GM23338 (cell line): ENCODE measurements at places on chromosomes 11 and 22.

DNA sequence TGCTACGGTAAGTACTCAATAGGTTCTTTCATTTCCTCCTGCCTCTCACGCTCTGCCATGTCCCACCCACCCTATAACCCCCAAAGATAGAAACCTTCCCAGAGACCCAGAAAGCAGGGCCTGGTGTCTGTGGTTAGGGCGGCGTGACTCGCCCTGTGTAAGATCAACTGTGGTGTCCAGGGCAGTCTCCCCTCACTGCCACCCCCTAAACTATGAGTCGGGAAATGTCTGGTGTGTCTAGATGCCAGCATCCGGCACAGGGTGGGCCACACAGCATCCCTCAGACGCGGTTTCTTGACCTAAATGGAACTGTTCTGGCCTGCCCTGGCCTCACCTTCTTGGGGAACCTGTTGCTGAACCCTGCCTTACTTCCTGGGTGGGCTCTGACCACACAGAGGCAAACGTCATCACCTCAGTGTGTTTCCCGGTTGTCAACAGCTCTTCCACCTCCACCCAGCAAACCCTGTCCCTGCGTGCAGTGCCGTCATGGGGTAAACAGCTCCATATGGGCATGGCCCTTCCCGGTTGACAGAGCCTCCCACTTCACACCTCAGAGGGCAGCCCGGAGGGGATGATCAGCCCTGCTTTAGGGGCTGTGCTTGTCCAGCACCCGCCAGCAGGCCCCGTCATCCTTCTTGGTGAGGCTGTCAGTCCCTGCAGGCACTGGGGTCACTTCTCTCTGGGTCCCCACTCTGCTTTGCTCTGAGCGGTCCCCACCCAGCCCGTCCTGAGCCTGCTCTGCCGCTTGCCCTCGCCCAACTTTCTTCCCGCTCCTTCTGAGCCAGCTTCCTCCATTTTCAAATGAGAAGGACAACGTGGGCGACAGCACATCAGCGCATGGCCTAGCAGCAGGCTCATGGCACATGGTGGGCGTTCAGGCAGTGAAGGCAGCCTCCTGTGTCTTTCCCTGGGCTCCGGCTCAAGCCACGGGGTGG lies 6.0 kb downstream of the WNT11 start:
- no peak for DNase-seq

DNA sequence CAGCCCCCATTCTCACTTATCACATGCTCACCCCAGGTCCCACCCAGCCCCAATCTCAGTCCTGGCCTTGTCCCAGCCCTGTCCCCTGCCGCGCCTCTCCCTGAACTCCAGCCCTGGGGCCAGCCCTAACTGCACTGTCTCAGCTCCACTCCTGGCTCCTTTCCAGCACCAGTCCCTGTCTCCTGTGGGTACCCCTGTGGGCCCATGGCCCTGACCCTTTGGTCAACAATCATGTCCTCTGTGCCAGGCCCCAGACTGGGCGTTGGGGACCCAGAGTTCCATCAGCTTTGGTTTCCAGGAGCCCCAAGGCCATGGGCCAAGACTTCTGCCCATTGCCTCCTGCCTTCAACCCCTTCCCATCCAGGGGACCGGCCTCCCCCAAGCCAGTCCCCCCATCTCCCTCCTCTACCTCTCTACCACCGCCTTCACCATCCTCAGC lies 757 bp downstream of the SPI1 start:
- no peak for DNase-seq

GRCh38 chr11:114472661-114473060 lies 33.4 kb downstream of the REXO2 start:
- DNase-seq: no peak

DNA sequence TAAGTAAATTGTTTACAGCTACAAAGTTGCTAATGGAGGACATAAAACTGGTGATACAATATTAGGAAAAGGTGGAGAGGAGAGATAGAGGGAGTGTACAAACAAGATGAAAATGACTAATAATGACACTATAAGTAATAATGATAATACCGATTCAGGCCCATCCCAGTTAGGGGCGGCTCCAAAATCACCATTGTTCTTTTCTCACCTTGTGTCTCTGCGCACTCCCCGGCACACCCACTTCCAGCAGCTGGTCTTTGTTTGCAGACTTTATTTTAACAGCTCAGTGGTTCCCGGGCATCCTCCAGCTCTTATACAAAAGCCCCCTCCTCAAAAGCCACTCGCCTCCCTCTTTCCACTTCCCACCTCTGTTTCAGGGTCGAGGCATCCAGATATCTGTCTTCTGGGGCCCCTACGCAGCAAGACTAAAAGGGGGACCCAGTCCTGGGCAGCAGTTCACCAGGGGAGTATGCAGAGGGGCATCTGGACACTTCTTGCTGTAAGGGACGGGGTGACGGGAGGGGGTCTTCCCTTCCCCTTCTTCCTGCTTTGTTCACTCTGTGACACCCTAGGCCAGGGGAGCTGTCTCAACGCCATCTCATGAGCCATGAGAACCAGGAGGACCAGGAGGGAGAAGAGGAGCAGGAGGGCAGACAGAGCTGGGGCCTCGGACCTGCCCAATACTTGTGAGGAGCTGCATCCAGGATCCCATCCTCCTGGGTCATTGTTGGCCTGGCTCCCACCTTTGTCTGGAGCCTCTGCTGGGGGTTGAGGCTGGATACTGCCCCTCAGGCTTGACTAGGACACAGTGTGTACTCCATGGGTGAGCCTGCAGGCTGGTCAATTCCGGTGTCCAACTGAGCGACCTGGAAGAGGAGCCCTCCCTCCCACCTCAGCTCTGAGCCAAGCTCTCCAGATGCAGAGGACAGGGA lies 2.7 kb downstream of the APOL2 start:
- DNase-seq: no peak

DNA sequence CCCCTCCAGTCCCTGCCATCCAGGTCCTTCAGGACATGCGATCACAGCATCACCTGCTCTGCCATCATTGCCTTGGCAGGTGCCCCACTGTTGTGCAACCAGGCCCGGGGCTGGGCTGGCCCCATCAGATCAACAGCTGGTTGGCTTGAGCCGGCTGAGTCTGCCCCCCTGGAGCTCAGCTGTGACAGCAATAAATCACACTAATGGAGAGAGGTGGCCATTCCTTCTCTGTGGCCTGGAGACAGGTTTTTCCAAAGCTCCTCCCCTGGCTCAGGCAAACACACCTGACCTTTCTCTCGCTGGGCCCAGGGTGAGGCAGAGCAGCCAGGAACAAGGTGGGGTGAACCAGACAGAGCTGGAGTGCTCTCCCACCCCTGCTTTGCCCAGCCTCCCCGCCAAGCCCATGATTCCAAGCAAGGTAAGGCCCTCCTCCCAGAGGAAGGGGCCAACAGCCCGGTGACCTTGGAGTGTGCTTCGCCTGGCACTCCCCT lies 8.9 kb upstream of the FXYD2 start:
- DNase-seq: no peak
